ENCODE measurements at places on chromosomes 16 and 17.

- no peak for DNase-seq
Measured at GRCh38 chr16:58063377-58064076, 38.0 kb downstream of the MMP15 start.

DNA sequence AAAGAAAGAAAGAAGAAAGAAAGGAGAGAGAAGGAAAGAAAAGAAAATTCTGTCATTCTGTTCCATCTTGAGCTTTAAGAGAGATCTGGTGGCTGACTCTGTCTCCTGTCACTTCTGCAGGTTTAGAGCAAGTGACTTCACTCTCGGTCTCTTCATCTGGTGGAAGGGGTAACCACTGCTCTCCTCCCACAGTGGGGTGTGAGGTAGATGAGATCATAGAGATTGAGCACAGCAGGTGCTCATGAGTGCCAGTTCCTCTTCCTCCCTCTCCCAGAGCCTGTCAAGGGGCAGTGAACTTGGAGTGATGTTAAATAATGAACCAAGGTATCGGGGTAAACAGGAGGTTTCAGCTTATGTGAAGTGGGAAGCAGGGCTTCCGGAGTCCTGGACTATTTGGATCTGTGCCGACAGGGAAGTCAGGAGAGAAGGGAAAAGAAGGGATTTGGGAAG lies 47.7 kb downstream of the BEAN1 start:
- no peak for DNase-seq

DNA sequence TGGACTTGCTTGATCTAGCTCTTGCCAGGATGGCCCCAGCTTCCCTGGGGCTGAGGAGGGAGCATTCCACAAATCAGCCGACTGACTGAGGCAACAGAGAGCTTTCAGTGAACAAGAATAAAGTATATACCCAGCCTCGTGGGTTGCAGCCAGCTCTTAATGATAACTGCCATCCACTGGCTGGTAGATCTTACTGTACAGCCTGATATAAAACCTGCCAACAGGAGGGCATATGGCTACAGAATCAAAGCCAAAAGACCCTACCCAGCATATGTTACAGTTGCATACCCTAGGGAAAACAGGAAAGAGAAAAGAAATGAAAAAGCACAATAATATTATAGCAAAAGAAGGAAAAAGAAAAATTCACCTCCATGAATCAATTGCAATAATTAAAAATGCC lies 775.9 kb upstream of the KIF2B start:
- no peak for DNase-seq

DNA sequence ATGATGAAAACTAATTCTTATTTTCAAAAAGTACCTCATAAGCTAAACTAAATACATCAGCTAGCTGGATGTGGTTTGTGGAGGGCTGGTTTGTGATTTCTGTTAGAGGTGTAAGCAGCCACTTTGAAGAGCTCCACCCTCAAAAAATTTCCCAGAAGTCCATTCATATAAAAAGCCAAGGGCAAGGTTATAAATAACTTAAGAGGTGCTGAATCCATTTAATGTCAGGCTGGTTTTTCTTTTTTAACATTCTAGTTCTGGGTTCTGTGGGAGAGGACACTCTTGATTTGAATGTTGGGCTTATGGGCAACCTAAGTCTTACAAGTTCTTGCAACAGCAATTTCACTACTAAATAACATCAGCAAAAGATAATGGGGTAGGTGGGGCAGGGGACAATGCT lies 3.4 kb upstream of the WIPI1 start:
- DNase-seq = no peak

DNA sequence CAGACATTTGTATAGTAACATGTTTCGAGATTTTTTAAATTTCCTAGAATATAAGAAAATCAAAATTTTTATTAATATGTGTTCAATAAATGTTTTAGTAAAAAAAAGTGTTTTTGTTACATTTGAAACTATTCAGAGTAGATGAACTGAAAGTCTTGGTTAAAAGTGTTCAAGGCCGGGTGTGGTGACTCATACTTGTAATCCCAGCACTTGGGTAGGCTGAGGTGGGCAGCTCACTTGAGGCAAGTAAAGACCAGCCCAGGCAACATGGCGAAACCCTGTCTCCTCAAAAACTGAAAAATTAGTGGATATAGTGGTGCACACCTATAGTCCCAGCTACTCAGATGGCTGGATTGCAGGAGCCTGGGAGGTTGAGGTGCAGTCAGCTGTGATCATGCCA lies 16.8 kb upstream of the PHKG2 start:
- no peak for DNase-seq

- no peak for DNase-seq
Measured at GRCh38 chr17:44655983-44656710, at the start of gene MEIOC. MEIOC (plus strand) TSS chr17:44656468; CDS start chr17:44656614, 146 bp downstream.

- DNase-seq = no peak
Measured at GRCh38 chr16:11034481-11034931, 90.1 kb downstream of the CLEC16A start.

- no peak for DNase-seq
Measured at GRCh38 chr17:51279183-51279582, 18.8 kb downstream of the UTP18 start.

GRCh38 chr16:54657058-54657708 lies 273.5 kb upstream of the IRX5 start:
- DNase-seq = no peak

GRCh38 chr17:67481808-67482207 lies 104.7 kb downstream of the PITPNC1 start:
- no peak for DNase-seq

DNA sequence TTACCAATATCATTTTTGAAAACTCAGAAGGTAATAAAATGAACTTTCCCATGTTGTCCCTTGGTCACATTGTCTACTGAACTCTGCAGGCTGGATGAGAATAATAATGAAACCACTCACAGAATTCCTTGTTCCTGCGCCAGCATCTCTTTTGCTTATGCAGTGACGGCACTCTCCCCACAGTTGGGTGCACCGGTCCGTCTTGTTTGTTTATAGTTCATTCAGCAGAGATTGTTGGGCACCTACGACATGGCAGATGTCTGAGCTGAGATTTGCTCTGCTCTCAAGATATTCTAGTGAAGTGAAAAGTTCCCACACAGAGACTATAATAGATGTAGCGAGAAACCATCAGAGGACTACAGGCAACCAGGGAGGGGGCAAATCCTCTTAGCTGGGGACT lies 375.7 kb upstream of the CDH11 start:
- DNase-seq = no peak

GRCh38 chr16:65783709-65784474 lies 582.6 kb upstream of the CDH5 start:
- DNase-seq = no peak

DNA sequence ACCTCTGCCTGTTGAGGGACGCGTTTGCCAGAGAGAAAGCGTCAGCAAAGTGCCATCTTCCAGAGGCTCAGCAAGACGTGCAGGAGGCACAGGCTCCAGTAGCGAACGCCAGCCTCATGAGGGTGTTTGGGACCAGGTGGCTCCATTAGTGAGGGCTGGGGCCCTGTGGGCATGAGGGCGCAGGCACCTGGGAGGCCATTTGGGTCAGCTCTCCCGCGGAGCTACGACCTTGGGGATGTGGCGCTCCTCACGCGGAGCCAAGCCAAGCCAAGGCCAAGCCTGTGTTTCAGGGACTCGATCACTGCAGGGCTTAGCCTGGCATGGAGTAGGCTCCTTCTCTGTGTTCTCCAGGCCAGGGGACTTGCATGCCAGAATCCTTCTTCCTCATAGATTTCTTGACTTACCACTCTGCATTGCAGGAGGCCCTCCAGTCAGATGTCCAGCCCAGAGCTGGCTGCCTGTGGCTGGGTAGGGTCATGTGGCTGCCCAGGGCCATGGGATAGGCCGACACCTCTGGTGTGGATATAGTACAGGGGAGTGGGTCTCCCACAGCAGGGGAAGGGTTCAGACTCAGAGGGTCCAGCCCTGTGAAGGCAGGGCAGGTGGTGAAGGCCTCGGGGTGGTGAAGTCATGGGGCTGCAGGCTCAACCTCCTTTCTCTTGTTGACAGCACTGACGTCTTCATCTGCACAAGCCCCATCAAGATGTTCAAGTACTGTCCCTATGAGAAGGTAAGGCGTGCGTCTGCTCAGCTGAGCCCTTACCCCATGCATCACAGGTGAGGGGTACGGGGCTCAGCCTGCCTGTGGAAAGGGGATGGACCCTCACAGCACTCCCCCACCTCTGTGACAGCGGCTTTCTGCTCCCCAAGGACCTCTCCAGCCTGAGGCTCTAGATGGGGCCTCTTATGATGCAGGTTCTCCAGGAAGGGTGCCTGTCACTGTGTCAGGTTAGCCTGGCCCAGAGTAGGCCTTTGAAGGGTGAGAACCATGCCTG lies 19.6 kb downstream of the NT5M start:
- DNase-seq = no peak

DNA sequence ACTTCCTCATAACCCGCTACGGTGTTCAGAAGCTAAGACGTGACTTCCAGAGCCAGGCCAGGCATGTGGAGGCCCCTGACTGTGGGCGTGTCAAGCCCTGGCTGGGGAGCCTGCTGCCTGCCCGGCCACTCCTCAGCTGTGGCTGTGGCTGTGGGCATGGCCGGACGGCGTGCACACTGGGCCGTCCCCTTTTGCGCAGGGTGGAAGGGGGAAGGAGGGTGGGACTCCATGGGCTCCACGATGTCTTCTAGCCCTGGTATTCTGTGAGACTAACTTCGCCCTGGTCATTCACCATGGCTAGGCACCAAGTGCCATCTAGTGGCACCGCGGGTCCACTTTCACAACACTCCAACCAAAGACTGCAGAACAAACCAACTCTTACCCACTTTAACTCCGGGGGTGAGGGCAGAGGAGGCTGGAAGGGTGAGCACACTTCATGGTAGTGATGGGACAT lies 67.9 kb downstream of the N4BP1 start:
- DNase-seq = no peak

GRCh38 chr17:81890447-81891302 lies 711 bp downstream of the ALYREF start:
- no peak for DNase-seq

DNA sequence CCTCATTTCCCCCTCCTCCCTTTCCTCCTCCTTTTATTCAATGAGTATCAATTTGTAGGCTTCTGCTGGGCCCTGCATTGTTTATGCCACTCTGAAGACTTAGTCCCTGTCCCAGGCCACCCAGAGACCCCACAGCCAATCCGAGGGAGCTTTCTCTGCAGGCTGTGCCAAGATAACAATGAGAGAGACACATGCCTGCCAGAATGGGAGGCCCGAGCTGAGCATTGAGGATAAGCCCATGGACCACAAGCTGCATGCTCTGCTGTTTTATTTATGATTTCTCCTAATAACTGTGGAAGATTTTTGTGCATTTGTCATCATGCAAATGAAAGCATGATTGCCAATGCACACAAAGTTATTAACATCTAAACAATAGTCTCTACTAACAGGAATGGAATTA lies 3.0 kb downstream of the RCVRN start:
- DNase-seq = no peak

DNA sequence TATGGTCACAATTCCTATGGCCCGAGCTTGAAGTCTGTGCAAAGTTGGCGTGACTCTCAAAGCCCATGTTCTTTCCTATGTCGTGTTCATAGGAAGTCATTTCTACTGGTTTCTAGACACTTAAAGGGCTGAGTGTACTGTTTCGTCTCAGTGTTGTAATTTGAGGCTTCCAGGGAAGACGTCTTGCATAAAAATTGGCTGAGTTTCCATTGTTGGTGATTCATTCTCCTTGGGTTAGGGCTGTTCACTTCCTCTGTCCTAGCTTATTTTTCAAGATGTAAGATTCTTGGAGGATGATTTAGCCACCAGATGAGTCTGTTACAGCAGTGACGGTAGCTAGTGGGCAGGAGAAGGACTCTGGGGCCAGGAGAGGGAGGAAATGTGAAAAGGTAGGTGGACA lies 43.1 kb downstream of the PIK3R5 start:
- DNase-seq = no peak

DNA sequence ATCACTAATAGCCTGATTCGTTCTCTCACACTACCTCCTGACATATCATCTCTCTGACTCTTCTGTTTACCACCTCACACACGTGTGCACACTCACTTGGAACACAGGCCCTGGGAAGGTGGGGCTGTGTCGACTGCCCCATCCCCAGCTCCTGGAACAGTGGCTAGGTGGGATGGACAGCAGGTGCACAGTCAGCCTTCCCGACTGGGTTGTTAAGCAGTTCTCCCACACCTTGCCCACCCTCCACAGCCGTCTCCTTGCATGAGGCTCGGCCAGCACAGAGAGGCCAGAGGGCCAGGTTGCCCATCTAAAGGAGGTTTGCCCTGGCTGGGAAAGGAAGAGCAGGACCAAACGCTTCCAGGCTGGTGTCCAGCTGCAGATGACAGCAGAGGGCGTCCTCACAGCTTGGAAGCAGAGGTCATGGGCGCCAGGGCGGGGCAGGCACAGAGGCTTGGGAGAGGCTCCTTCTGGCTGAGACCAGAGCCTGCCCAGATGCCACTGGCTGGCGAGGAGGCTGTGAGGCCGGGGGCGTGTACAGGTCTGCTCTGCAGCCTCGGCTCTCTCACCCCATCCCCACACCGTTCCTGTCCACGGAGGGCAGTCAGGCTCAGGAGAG lies 92.8 kb downstream of the AMFR start:
- DNase-seq = no peak

DNA sequence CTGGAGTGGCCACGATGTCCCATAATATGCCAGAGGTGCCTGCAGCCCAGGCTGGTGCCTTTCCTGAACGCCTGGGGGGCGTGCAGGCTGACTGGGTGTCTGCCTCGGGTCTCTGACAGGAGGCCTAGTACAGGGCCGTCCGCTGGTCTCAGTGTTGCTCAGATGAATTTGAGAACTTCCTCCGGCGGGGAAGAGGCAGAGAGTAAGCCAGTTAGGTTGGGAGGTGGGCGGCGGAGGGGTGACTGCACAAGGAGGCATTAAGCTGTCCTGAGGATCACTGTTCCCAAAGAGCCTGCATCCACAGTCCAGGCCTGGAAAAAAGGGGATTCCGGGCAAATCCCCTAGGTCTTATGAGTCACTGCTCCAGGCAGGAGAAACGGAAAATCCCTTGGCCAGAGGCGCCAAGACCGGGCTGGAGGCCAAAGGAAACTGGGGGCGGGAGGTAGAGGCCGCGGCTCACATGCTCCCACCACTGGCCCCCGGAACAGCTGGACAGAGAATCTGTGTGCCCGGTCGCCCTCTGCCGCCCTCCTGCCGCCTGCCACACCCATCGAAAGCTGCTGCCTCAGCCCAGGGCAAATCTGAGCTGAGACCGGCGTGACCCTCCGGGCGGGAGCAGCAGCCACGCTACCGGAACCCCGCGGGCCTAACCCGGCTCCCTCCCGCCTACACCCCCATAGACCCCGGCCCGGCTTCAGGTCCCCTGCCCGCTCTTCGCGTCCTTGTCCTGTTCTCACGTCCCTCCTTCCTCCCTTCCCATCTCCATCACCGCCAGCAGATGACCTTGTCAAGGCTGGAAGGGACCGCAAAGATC lies 1.2 kb downstream of the TRIM47 start:
- no peak for DNase-seq

Data from NCI-H1417 treated with DMSO at 0.1 percent for 48 hours (cell line).